ENCODE measurements at places on chromosomes 2 and 18. TPM values are rescaled to one million over a fixed set of nuclear protein-coding genes. Genes with fewer than 3 reads are reported as not detected.

The SPEG gene
- total RNA-seq: 22.5 TPM

The GLI2 gene
- total RNA-seq: 13.5 TPM

The EVX2 gene
- total RNA-seq: 0.09 TPM

The SCN7A gene
- 4.3 TPM for total RNA-seq

The EGR4 gene
- not detected for total RNA-seq

The RAD51AP2 gene
- not detected for total RNA-seq

The ZBTB14 gene
- 6.0 TPM for total RNA-seq

The SETBP1 gene
- 3.5 TPM for total RNA-seq

The PELI1 gene
- 3.3 TPM for total RNA-seq

The MARS2 gene
- 3.2 TPM for total RNA-seq

The EFR3B gene
- total RNA-seq: 0.47 TPM

The C2orf15 gene
- total RNA-seq: not detected

The NEB gene
- 0.12 TPM for total RNA-seq

The C2orf49 gene
- total RNA-seq: 8.8 TPM

The HADHA gene
- total RNA-seq: 107 TPM

The GYPC gene
- total RNA-seq: 267 TPM

The VSNL1 gene
- total RNA-seq: 0.09 TPM

The GAREM1 gene
- 7.4 TPM for total RNA-seq

The SLC30A3 gene
- total RNA-seq: not detected

The HRH4 gene
- not detected for total RNA-seq

The KYNU gene
- total RNA-seq: not detected

The MDH1B gene
- total RNA-seq: 0.93 TPM

The ALK gene
- total RNA-seq: not detected

The ATG4B gene
- 30.6 TPM for total RNA-seq

The INHBB gene
- total RNA-seq: 1.6 TPM

The PROM2 gene
- 0.12 TPM for total RNA-seq

The SFT2D3 gene
- total RNA-seq: 7.8 TPM

The FN1 gene
- 18,337 TPM for total RNA-seq

The NDUFB3 gene
- 55.9 TPM for total RNA-seq

The CBLN2 gene
- total RNA-seq: 0.12 TPM

The LINC00305 gene
- total RNA-seq: not detected

The RSAD2 gene
- total RNA-seq: not detected

The MYCN gene
- not detected for total RNA-seq

The APLF gene
- total RNA-seq: 4.3 TPM

The CYTIP gene
- total RNA-seq: not detected

The EPB41L3 gene
- 49.5 TPM for total RNA-seq

The RBM44 gene
- total RNA-seq: not detected

The IL1F10 gene
- not detected for total RNA-seq
